ENCODE measurements at places on chromosomes 11 and 22.

GRCh38 chr22:20511578-20512229, 4.3 kb downstream of the MED15 start:
- DNase-seq = no peak

- no peak for DNase-seq
Measured at GRCh38 chr22:26707581-26707980, 50.2 kb downstream of the MIAT start.

- no peak for DNase-seq
Measured at GRCh38 chr22:19123936-19124335, 1.7 kb upstream of the DGCR2 start.

DNA sequence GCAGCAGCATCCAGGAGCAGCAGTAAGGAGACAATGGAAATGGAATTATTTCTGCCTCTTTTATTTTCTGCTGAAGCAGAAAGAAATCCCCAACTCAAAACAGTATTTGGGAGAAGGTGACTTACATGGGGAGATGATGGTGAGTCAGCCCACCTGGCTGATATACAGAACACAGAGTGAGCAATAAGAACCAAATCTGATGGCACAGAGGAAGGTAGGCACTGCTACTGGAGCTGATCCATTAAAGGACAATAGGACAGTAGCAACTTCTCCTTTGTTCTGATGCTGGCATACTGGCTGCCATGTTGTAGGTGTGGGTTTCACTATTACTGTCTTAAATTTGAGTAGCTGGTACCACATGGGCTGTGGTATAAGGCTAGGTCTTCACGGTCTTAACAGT, 45.2 kb downstream of the CLPB start:
- no peak for DNase-seq

- DNase-seq = no peak
Measured at GRCh38 chr11:64876835-64877341, 1.5 kb downstream of the EHD1 start.

DNA sequence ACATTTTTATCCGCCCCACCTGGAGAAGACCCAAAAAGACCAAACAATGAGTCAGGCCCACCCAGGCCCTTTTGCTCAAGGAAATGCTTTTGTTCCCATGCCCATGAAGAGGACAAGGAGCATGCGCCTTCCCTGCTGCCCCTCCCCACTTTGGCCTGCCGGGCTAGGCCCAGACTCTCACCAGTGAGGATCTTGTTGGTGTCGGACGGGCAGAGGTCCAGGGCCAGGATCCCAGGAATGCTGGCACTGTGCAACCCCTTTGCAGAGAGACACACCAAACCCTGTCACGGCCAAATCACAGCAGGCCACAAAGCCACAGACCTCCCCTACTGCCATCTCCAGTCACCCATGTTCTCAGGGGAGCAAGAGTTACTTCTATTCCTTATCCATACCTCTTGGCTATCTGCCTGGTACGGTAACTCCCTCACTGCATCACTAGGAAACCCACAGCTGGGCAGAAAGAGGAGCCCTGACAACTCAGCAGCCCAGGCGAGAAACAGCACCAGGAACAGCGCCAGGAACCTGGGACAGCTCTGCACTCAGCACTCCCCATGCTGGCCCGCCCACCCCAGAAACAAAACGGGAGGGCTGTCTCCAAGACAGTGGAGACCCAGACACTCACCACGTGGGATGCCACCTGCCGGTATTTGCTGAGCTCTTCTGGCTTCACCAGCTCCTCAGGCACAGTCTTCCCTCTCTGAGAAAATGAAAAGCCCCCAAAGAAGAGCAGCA, 5.5 kb downstream of the PRPF19 start:
- no peak for DNase-seq

- DNase-seq = no peak
Measured at GRCh38 chr22:40014667-40015248, 20.0 kb downstream of the FAM83F start.

DNA sequence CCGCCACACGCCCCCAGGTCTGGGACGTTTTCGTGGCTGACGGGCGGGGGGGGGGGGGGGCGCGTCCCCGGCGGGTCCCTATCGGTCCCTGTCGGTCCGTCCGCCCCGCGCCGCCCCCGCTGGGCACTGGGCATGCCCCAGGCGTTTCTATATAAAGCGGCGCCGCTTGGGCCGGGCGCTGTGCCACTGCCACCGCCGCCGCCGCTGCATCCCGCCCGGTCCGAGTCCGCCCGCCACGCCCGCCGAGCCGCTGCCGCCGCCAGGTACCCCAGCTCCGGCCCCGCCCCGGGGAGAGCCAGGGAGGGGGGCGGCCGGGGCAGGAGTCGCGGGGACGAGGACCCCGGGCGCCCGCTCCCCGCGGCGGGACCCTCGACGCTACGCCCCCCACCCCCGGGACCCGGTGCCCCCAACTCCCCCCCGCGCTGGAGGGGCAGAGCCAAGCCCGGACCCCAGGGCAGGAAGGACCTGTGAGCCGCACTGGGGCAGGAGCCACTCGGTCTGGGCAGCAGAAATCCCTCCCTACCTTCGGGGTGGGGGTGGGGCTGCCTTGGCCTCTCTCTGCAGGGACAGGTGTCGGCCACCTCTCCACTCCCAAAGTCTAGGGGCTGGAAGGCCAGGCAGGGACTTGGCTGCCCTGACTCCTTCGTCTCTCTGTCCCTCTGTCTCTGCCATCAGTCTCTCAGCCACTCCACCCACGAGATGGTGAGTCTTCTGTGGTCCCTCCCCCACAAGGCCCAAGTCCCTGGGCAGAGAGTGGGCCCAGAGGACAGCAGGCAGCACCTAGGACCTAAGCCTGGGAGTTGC, at the start of gene CARNS1:
CARNS1 (plus strand) TSS at position 178 of the 804 bp plus-strand sequence; CDS start at position 700, 522 bp downstream.
- no peak for DNase-seq

- DNase-seq = no peak
Measured at GRCh38 chr11:14518820-14519219, 1.4 kb downstream of the PSMA1 start.

- peak; percentile 57 for DNase-seq
Measured at GRCh38 chr22:24157822-24158135, 23.5 kb upstream of the SUSD2 start.

DNA sequence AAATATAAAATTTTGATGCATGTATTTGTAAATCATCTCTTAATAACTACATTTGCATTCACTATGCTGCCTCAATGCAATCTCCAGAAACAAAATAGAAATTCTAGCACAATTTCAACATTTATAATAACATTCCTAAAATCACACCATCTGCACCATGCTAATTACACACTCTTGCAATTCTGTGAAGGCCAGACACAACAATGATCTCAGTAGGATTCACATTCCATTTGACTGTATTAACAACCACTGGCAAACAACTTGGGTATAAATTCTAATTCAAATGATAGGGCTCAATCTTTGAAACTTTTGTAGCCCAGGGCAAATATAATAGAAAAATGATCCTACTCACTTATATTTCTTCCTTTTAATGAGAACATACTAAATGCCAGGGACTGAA, 25.9 kb downstream of the RAB6A start:
- DNase-seq = no peak

DNA sequence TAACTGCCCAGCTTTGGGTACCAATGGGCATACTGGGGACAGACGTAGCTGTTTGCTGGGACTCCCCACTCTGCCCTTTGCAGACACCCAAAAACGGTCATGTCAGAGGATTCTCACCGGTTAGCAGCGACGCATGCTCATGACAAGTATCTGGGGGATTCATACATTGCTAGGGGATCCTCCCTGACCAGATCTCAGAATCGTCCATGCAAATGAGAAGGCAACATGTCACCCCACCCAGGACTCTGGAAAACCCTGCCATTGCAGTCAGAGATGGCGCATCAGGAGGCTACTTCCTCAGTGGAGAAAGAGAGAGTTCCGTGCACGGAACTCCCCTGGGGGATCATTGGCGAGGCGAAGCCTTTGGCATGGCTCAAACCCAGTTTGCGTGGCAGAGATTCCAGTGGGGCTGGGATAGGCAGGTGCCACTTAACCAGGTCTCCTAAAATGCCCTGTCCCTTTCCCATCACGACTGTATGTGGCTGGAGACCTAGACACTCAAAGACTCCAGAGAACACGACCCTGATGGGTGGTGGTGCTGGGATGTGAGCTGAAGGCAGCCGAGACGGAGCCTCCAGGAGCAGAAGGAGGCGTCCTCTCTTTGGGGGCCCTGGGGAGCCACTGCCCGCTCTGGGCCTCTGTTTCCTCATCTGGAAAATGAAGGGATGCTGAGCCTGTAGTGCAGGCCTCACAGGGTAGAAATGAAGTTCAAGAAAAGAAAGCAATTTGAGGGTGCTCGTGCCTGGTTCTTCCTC, 4.9 kb downstream of the RGL4 start:
- no peak for DNase-seq

All from GM20000 (cell line).